Tibial nerve (tissue), 4 donors: ENCODE measurements at places on chromosomes 6 and 20.

- no peak for DNase-seq
Measured at GRCh38 chr20:1707588-1708449, 50.2 kb upstream of the SIRPG start.

DNA sequence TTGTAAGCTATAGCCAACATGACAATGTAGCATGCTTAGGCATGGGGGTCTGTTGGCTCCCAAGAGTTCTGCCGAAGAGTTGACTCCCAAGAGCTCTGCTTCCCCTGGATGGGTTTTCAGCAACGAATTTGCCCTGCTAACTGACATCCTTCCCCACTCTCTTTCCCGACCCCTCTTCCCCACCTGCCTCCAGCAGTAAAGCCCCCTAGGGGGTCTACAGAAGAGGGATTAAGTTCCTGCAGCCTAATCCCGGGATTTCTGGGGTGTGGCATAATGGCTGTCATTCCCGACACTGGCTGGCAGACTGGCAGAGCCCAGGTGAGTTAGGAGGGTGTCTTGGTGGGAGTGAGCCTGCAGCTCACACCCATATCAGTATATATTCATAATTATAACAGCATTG is 121.0 kb upstream of the ZNF184 start:
- no peak for DNase-seq

DNA sequence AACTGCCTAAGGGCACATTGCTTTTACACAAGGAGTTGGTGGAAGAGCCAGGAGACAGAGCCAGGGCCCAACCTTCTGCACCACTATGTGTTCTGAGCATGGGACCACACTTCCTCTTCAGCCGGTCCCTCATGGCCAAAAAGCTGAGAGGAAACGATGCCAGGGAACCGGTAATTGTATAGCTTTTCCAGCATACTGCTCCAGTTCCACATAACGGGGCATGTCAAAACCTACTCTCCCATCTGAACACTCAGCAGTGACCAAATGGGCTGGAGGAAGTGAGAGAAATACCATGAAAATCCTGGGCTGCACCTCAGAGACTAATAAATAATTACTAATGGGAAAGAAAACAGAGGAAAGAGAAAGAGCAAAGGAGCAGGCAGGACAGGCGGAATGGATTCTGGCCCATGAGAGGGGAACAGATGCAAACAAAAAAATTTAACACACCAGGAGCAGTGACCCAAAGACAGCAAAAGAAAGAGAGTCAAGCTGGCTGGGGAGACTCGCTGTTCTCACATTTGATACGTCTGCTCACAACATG is 52.0 kb upstream of the BMP2 start:
- DNase-seq: no peak

GRCh38 chr6:137210903-137211302 is 8.3 kb downstream of the IFNGR1 start:
- DNase-seq: peak; percentile 45

GRCh38 chr6:3377536-3378397 is 79.1 kb downstream of the SLC22A23 start:
- DNase-seq: no peak

DNA sequence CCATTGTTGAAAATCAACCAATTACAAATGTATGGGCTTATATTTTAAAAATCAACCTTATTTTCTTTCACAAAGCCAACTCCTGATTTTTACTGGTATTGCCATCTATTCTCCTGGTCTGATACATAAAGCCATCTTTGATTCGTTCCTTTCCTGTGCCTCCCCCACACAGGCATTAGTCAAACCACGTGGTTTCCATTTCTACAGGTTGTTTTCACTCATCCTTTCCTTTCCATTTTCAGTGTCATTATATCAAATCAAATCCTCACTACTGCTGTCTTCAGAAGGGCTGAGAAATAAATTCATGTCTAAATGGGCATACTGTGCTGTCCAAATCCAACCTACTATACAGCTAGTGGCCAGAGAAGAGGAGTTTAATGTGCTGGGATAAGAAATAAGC is 281.3 kb downstream of the FOXC1 start:
- DNase-seq: no peak

DNA sequence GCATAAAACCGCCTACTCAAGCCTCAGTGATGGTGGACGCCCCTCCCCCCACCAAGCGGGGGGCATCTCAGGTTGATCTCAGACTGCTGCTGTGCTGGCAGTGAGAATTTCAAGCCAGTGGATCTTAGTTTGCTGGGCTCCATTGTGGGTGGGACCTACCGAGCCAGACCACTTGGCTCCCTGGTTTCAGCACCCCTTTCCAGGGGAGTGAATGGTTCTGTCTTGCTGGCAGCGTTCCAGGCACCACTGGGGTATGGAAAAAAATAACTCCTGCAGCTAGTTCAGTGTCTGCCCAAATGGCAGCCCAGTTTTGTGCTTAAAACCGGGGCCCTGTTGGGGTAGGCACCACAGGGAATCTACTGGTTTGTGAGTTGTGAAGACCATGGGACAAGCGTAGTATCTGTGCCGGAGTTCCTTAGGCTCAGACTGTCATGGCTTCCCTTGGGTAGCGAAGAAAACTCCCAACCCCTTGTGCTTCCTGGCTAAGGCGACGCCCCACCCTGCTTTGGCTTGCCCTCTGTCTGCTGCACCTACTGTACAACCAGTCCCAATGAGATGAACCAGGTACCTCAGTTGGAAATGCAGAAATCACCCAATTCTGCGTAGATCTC is 1334.5 kb upstream of the ADGRB3 start:
- no peak for DNase-seq

DNA sequence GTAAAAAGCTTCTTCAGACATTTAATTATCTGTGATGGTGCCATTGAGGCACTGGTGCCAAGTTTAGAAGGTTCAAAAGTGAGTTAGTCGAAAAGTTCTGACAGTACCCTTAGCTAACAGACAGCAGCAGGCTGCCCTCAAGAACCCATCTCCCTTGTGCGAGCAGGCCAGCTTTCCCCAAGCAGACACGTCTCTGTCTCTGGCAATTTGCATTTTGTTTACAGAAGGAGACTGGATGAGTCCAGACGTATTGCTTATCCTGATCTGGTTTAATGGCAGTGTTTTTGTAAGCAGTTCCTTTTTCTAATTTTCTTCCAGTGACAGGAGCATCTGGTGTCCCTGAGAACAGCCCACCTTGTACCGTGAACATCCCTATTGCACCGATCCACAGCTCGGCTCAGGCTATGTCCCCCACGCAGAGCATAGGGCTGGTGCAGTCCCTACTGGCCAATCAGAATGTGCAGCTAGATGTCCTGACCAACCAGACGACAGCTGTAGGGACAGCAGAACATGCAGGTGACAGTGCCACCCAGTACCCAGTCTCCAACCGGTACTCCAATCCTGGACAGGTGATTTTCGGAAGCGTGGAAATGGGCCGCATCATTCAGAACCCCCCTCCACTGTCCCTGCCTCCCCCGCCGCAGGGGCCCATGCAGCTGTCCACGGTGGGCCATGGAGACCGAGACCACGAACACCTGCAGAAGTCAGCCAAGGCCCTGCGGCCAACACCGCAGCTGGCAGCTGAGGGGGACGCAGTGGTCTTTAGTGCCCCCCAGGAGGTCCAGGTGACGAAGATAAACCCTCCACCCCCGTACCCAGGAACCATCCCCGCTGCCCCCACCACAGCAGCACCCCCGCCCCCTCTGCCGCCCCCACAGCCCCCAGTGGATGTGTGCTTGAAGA is 58.3 kb upstream of the TMEM181 start:
- DNase-seq: no peak

DNA sequence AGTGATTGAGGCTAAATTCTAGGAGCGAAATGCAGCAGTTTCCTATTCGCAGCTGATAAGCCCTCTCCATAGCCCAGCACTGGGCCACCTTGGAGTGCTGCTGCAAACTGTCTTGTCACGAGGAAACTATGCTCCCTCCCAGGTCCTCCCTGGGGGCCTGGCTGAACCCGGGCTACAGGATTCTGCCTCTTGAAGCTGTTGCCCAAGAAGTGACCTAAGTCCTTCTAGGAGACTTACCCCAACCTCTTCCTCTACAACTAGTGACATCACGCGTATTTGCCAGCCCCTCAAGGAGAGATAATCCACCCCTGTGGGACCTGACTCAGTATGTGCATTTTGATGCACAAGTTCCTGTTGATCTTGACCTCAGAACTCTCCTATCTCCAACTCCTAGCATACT is 26.5 kb upstream of the ZFAND3 start:
- DNase-seq: no peak

DNA sequence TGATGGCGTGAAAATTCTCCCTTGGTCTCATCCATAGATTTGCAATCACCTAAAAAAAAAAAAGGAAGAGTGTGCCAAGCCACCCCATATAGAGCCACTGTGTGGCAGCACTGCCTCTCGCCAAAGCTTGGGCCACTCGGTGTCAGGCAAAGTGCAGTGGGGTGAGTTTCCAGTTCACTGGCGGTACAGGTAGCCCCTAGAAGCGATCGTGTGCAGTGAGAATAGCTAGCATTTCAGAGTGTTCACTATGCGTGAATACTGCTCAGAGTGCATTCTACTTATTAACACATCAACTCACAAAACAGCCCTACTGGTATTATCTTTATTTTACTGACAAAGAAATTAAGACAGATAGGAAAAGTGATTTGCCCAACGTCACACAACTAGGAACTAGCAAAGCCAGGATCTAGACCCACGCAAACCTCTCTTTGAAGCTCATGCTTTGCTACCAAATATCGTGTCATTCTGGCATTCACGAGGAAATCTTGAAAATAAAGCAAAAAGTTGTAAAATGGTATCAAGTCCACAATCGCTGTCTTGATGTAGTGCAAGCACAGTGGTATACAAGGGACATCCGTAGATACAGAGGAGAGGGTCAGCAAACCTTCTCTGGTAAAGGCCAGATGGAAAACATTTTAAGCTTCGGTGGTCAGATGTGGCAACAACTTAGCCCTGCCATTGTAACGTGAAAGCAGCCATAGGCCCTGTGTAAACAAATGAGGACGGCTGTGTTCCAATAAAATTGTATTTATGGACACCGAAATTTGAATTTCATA is 10.4 kb upstream of the GCNT2 start:
- DNase-seq: no peak

- DNase-seq: no peak
Measured at GRCh38 chr6:21678990-21679389, 85.4 kb downstream of the SOX4 start.

DNA sequence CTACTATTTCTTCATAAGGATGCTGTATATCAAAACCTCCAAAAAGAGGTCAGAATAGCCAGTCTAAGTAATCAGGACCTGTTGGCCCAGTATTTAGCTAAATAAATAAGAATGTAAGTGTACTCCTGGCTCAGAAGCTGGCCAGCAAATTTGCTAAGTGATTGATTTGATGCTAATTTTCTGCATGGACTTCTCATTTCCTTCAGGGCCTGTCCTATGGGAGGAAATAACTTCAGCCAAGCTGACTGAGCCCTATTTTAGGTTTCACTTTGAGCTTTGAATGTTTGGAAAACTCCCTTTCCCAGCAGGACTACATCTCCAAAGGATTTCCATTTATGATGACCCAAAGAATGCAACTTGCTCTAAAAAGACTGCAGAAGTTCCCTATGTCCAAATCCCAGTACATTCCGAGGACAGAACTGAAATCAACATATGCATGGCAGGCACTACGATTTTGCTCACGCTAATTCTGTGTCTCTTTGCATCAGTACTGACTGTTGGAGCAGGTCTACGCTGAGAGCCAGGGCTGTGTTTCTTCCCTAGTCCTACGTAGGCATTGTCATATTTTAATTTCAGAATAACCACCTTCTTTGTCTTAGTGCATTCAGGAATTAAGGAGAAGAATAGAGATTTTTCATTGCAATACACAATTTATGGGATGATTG is 441.4 kb upstream of the PLCB4 start:
- DNase-seq: no peak

- DNase-seq: no peak
Measured at GRCh38 chr6:32772656-32773055, 9.3 kb upstream of the HLA-DQB2 start.

DNA sequence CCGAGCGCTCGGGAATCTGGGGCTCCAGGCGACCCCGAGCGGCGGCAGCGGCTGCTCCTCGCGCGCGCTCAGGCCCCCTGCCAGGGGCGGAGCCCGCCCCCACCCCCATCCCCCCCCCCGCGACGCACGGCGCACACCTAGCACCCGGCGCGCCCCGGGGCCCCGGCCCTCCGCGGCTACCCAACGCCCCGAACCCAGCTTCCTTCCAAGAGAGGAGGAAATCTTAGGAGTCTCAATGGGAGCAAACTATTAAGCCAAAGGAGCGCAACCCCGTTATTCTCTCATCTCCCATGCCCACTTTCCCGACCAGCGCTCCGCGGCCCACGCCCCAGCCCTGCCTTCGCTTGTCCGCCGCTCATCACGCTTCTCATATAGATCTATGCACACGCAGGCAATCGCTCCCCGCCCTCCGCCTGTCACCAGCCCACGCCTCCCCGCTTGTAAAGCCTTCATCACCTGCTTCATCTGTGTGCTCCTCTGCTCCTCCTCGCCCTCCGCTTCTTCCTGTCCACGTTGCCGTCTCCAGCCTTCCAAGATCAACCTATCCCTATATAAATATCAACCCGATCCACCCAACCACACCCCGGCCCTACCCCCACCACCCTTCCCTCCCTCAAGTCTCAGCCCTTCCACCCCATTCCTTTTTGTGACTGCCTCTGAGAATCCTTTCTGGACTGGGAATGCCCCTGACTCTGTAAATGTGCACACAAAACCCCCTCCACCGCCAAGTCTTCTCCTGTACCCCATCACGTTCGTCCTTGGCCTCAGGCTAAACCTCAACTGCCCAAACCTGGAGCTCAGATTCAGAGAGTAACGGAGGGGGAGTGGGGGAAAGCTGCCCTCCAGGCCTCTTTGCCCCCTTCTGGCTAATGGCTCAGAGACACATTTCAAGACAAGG is at the start of gene DLK2:
Gene DLK2 (minus strand): TSS at position 18 of the 898 bp plus-strand sequence. CDS start 723 bp downstream, outside the sequence.
- DNase-seq: no peak

DNA sequence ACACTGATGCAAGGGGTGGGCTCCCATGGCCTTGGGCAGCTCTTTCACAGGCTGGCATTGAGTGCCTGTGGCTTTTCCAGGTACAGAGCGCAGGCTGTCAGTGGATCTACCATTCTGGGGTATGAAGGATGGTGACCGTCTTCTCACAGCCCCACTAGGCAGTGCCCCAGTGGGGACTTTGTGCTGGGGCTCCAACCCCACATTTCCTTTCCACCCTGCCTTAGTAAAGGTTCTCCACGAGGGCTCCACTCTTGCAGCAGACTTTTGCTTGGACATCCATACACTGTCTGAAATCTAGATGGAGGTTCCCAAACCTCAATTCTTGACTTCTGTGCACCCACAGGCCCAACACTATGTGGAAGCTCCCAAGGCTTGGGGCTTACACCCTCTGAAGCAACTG is 107.9 kb upstream of the ECI2 start:
- DNase-seq: no peak

DNA sequence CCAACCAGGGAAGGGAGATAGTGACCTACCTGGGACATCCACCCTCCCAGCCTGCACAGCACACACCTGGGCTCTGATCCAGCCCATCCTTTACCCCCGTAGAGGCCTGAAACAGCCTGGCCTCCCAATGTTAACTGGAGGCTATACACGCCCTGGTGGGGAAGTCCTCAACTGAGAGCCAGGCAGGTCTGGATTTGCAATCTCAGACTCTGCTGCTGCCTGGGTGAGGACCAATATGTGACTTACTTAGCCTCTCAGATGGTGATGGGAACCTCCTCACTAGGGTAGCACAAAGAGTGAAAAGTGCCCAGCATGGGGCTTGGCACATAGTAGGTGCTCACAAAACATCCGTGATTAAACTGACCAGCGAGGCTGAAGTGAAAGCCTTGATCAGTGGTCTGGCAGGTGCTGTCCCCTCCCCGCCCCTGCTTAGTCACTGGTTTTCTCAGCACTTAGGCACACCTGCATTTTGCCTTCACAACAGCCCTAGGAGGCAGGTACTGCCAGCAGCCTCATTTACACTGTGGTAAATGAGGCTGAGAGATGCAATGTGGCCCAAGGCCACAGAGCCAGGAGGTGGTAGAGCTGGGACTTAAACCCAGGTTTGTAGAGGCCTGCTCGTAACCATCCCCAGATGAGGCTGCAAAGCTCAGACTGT is 12.4 kb downstream of the PEDS1 start:
- no peak for DNase-seq

GRCh38 chr20:47178851-47179250 is 177.6 kb downstream of the ZMYND8 start:
- DNase-seq: no peak
